T-helper 17 cell (primary cell): ENCODE measurements at places on chromosomes 4 and X. TPM values are rescaled to one million over a fixed set of nuclear protein-coding genes. Genes with fewer than 3 reads are reported as not detected.

- no peak overlapping the region for H3K27ac ChIP-seq
- H3K4me3 ChIP-seq = no peak overlapping the region
- no peaks in the 10 kb centered on the region for H3K4me1 ChIP-seq
- DNase-seq = no peak
- H3K36me3 ChIP-seq = no peaks in the 10 kb centered on the region
Observed at GRCh38 chr4:19583827-19584569, 667.7 kb upstream of the SLIT2 start.

DNA sequence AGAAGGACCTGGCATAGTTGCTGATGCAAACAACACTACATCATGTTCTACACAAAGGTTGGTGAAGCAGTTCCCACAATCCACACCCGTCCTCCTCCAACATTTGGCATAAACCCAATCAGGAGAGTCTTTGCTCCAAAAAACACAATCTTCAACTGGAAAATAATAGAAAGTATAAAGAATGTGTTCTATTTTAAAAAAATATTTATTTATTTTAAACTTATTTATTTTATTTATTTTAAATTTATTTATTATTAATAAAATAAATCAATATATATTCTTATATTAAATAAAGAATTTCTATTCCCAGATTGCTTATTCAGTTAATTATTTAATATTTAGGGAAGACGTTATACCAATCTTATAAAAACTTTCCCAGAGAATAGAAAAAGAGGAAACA, 1753.7 kb upstream of the AGA start:
- H3K4me3 ChIP-seq = no peak overlapping the region
- H3K4me1 ChIP-seq = no peaks in the 10 kb centered on the region
- no peaks in the 10 kb centered on the region for H3K27me3 ChIP-seq
- no peaks in the 10 kb centered on the region for H3K36me3 ChIP-seq
- DNase-seq = no peak

GRCh38 chr4:57077550-57078343, 32.4 kb downstream of the IGFBP7 start:
- H3K4me3 ChIP-seq = no peak overlapping the region
- H3K27me3 ChIP-seq = peaks cover 73% of the 10 kb centered on the region
- H3K4me1 ChIP-seq = no peaks in the 10 kb centered on the region
- no peak overlapping the region for H3K27ac ChIP-seq

GRCh38 chr4:155900381-155900780, 3.1 kb upstream of the TDO2 start:
- DNase-seq = no peak
- H3K27ac ChIP-seq = no peak overlapping the region
- no peaks in the 10 kb centered on the region for H3K36me3 ChIP-seq
- H3K27me3 ChIP-seq = peaks cover 5% of the 10 kb centered on the region

ADGRL3 gene
- total RNA-seq = not detected

ADAM29 gene
- total RNA-seq = not detected
